ENCODE measurements at places on chromosomes 4 and X.

DNA sequence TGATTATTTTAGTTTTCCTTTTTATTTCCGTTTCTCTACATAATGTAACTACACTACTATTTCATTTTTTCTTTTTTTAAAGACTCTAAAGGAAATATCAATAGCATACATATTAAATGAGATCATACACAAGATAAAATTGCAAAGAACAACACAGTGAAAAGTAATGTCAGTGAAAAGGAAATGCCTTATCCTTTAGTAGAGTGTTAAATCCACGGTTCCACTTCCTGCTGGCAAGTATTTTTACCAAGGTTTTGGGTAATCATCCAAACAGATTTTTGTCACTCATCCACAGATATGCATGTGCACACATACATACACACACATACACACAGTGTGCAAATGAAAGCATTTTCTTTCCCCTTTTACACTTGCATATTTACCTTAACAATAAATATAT, 548.9 kb downstream of the PPP4R3C start:
- DNase-seq = no peak

GRCh38 chr4:184731056-184731455, 2.8 kb downstream of the CENPU start:
- DNase-seq = no peak

DNA sequence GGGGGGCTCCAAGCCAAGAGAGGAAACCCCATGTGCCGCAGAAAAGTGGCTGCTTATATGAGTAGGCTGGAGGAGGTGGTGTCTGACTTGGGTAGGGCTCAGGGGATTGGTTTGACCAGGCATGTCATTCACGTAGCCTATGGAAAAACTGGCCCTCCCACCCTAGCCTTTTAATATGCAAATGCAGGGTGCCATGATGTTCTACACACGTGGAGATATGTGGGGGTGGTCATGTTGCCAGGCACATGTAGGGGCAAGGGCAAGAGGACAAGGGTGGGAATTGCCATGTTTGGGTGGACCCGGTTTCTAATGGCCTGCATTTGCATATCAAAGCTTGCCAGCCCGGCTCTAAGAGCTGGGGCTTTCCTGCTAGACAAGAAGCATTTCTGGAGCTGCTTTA, 86.9 kb upstream of the SHISA3 start:
- DNase-seq = no peak

DNA sequence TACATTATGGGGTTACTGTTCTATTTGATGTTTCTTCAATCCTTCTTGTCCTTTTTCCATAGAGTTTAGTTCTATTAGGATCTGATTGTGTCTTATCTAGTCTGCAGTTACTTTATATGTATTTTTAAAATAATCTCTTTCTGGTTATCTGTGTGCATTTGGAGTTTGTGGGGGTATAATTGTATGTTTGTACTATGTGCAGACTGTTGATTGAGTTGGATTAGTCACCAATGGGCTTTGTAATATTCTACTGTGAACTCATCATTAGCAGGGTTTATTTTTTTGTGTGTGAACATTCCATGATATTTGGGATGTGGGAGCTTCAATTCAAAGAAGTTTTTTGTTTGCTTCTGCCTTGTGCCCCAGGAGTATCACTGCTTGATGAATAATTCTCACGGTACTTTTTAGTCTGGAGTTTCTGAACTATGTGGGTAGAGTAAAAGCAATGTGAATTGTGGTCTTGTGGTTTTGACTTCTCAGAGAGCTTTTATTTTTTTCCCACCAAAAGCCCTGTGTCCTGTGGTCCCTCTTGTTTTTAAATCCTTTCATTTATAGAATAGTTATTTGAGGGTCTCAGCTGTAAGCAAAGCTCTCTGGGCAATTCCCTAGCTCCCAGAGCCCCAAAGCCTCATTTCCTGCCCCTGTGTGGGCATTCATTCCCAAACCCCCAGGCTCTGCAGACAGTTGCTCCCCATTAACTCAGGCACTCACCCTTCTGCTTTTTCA, 127.8 kb downstream of the PHKA2 start:
- DNase-seq = no peak

DNA sequence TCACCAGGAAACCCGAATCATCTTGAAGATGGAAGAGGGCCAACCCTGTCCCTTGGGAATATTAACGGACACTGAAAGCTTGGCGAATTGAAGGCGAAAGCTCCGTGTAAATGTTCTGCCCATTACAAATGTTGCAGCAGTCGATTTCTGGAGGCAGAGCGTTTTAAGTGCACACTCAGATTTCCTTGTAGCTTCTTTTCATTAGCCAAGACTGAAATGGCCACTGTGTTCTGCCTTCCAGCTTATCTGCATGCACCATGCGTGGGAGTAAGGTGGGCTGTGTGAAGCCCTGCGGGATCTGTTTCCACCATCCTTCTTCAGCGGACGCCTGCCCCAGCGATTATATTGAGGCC, 1.3 kb downstream of the SMIM20 start:
- no peak for DNase-seq

DNA sequence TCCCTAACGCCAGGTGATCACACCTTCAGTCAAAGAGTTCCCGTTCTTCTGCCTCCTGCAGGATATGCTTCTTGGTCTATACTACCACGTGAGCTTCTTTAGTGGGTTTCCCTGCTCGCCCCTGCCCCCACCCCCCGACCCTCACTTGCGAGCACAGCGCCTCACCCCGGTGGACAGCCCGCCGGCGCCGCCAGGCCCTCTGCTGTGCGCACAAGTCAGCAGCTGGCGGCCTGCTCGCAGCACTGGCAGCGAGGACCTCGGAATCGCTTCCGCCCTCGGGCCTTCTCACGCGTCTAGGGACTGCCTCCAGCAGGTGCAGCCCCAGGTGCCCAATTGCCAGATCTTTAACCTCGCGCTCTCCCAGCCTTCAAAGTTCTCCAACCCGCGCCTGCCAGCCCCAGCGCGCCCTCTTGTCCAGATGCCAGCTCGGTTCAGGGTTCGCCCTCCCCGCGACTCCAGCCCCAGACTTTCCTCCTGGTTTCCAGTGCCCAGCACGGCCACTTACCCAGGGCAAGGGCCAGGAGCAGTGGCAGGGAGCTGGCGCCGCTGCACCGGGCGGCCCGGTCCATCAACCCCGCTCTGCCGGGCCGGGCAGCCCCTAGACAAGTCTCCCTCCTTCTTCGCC, 454 bp downstream of the BTC start:
- DNase-seq = no peak

DNA sequence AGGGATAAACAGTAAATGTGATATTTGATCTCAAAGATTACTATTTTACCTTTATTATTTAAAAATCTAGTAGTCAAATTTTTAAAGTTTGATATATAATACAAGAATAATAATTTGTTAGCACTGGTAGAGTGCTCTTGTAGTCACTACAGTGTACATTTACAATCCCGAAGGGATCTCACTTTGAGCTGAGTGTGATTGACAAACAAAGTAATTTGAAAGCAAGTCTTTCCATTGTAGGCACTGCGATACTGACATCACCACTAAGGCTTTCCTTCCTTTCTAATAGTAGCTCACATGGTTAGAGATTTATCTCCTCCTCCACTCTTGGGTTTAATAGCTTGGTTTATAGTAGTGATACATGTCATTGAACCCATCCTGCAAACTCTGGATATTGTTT, 280.6 kb downstream of the PARM1 start:
- no peak for DNase-seq

- no peak for DNase-seq
Observed at GRCh38 chr4:96131186-96131585, 291.3 kb downstream of the PDHA2 start.

DNA sequence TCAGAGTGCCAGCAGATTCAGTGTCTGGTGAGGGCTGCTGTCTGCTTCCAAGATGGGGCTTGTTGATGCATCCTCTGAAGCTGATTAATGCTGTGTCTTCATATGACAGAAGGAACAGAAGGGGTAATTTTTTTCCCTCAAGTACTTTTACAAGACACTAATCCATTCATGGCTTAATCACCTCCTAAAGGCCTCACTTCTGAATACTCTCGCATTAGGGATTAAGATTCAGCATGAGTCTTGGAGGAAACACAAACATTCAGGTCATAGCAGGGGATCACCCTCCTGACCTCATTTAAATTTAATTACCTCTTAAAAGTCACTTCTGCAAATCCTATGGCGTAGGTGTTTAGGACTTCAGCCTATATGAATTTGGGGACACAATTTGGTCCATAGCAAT, 1145.5 kb upstream of the PCDH10 start:
- DNase-seq = no peak

DNA sequence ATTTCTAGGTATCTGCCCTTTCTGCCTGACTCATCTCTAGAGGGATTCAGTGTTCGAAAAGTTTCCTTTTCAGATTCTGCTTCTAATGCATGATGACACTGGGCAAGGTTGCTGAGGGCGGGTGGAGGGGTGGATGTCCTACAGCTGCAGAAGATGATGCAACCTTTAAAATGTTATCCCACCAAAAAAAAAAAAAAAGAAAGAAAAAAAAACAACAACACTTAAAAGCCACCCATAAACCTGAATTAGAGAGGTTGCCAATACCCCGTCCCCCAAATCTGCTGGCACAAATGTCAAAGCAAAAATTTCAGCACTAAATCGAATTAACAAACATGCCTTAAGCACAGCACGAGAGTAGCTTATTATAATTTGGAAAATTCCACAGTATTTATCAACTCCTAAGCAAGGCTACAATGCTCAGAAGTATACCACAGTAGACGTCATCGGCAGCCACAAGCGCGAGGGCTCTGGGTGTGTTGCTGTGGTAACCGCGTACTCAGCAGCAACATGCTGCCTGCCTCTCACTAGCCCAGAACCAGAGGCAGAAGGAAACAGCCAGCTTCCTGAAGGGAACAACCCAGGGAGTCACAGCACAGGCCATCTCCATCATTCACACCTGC, 167.5 kb upstream of the MAP3K15 start:
- DNase-seq = peak; percentile 83

GRCh38 chr4:147786531-147786930, 54.6 kb downstream of the ARHGAP10 start:
- DNase-seq = no peak

DNA sequence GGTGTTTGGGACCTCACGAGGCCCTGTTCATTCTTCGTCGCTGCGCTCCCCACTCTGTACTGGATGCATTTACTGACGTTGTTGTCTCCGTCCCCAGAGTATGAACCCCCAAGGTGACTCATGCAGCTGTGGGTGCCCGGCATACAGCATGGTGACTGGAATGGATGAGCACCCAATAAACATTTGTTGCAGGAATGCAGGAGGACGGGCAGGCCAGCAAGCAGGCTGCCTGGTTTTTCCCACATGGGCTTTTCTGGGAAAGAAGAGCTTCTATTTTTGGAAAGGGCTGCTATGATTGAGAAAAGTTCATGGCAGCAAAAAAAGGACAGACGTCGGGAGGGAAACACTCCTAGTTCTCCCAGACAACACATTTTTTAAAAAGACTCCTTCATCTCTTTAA, 893 bp upstream of the SOD3 start:
- no peak for DNase-seq

GRCh38 chr4:101153653-101154052, 193.7 kb downstream of the PPP3CA start:
- DNase-seq = no peak

- DNase-seq = no peak
Observed at GRCh38 chrX:67289055-67289499, 254.7 kb upstream of the AR start.

DNA sequence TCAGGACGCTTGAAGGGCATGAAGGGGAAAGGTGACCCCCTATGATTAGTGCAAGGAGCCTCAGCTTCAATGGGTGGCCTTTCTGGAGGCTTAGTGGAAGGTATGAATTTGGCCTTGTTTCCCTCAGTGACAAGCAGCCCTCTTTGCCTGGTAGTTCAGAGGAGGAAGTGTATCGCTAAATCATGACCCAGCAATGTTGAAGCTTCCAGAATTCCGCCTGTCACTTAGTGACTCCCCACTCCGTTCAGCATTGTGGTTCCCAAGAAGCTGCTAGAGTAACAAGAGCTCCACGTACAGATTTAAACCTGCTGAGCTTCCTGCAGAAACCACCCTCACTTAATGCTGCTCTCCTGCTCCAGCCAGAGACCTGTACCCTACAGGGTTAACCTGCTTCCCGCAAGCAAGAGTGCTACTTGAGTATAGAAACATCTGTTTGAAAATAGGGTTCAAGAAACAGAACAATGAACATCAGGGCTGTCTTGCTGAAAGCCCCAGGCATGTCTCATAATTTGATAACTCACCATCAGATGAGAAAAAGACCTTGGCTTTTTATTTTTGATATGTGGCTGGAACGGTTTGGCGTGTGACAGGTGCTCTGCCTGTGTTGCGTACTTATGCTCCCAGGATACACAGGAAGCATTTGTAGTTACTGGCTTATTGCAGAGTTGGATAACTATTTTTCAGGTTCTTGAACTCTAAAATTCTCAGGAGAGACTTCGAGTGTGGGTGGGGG, 105.2 kb downstream of the UCHL1 start:
- no peak for DNase-seq

- DNase-seq = no peak
Observed at GRCh38 chr4:99013402-99013843, 17.9 kb downstream of the METAP1 start.

- DNase-seq = no peak
Observed at GRCh38 chr4:42398171-42398870, 1.0 kb downstream of the SHISA3 start.

- no peak for DNase-seq
Observed at GRCh38 chr4:142408003-142408441, 438.1 kb downstream of the INPP4B start.

GRCh38 chr4:180336494-180337090, 1906.6 kb upstream of the TENM3 start:
- DNase-seq = no peak

DNA sequence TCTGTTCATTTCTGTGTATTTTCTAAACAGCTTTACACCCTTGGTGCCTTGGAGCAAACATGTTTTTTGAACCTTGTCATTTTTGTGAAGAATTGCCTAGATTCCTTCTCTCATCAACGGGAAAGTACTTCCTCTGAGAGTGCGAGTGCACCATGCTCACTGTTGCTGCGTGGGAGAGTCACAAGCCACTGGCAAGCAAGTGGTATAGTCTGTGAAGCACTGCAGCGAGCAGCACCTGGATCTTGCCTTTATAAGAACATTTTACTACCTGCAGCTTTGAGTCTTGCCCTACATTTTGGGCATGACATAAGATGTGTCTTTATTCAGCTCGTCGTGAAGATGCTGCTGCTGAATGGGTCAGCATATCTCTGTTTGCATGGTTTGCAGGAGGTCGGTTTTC, 44.9 kb downstream of the HADH start:
- DNase-seq = no peak

DNA sequence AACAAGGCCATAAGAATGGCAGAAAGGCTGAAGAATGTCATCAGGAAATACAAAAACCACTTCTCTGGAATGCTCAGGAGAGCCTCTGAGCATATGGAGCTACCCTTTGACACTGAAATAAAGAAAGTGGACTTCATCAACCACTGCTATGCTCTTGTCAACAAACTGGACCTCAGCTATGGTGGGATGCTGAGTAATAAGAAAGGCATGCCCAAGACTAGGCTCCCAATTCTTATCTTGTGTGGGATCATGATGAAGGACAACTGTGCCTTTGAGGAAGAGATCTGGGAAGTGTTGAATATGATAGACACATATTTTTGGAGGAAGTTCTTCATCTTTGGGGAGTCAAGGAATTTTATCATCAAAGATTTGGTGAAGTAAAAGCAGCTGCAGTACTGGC, 86.9 kb upstream of the MAGEB16 start:
- DNase-seq = no peak

Measured in CD4-positive, alpha-beta T cell treated with Interferon gamma for 1 hour (primary cell).